ENCODE measurements at places on chromosomes 12 and 14.

DNA sequence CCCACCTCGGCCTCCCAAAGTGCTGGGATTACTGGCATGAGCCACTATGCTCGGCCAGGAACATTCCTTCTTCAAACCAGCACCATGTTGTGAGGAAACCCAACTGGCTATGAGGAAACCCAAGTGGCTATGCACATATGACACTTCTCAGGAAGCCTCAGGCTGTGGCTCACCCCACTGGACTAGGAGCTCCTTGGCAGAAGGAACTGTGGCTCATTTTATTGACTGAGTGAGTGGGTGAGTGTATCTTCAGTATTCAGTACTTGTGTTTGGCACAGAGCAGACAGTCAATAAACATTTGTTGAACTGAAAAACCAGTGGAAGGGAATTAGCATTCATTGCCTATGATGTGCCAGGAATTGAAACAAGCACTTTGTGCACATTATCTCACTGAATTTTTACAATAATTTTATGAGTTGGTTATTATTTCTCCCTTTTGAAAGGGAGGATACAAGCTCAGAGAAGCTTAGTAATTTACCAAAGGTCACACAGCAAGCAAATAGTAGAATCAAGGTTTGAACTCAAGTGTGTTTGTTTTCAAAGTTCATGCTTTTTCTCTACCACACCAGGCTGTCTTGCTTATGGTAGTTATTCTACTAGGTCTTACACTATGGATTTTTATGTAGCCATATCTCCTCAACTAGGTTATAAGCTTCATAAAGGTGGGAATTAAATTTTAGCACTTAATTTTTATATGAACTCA is 121.6 kb downstream of the VEZT start:
- no peak for DNase-seq

DNA sequence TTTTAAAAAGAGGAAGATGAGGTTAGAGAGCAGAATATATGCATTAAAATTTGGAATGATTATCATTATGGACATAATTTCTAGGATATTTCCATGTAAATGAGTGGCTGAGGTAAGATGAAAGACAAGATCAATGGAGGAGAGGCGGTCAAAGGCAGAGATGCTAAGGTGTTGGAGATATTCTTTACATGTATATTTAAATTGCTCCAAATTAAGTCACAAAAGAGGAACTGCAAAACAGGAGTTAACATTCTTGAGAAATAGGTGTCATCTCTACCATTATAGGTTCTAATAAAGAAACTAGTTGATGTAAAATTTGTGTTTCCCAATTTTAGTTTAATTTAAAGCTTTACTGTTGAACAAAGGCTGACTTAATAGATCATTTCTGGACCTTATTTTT is 268.5 kb upstream of the PPFIA2 start:
- DNase-seq, result no peak

- DNase-seq, result no peak
These were observed 62.1 kb downstream of the SH2B3 start for GRCh38 chr12:111467857-111468241.

GRCh38 chr12:40336573-40337199 is 111.9 kb downstream of the LRRK2 start:
- no peak for DNase-seq

GRCh38 chr12:108379823-108380222 is 40.7 kb upstream of the CMKLR1 start:
- DNase-seq, result no peak

DNA sequence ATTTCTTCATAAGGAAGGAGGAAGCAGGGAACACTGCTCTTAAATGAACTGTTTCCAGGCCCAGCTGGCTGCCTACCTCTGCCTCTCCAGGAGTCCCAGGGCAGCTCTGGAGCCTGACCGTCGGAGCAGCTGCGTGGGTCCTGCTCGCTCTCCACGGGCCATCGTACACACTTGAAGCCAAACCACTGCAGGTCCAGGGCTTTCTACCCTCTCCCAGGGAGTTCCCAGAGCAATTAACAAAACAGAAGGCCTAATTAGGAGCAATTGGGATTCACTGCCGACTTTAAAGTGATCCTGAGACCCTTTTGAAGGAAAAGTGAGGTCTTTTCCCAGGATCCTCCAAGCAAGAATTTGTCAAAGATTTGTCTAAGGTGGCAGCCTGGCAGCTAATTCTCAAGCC is 76.9 kb downstream of the OTX2 start:
- DNase-seq, result no peak

DNA sequence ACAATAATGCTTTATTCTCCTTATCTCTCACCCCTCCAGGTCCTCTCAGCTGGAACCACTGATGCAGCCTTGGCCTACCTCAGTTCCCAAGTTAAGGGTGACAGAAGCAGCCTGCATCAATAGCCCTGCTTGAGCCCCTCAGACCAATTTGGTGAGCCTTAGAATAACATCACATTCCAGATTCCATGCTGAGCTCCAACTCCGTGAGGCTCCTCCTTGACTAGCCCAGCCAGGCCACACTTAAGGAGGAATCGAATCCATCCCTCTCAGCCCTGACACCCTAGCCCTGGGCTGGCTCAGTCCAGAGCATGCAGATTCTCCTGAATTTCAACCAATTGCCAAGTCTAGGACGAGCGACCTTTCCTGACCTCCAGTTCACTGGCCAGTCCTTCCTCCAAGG is 91.1 kb downstream of the ARMH4 start:
- DNase-seq, result no peak

DNA sequence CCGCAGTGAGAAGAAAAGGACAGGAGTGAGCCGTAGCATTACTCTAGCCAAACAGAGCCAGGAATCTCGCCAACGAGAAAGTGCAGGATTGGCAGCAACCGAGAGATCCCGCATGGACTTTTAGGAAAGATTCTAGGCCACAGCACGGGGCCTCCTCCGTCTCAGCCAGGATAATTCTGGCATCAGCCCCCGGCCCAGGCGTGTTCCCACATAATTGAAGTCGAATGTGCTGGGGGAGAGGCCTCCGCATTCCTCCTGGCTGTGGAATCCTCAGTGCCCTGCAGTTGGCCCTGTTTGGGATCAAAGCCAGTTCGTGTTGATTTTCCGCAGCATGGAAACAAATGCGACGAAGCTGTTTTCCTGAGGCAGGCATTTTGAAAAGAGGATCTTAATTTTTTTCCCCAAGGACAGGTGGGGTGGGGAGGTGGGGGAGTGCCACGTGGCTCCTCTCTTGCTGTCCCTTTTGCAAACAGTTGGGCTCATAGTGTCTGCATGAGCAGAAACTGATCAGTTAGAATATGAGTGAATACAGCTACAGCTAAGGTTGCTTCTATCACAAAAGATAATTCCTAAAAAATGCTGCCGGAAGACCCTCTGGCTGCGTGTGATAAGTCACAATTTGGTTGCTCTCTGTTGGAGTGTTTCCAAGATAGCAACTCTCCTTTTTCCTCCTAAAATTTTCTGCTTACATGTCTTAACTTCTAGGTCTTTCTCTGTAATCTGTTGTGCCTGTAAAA is 37.3 kb upstream of the ATXN2 start:
- no peak for DNase-seq

DNA sequence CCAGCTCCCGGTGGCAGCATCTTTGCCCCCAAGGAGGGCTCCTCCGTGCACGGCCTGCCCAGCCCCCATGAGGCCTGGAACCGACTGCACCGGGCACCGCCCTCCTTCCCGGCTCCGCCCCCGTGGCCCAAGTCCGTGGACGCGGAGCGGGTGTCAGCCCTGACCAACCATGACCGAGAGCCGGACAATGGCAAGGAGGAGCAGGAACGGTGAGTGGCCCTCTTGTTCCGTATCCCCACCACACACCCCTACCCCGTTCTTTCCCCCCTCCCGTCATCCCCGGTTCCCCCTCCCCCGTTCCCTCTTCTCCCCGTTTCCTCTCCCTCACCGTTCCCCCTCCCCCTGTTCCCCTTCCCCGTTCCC is 28.3 kb downstream of the LRCOL1 start:
- no peak for DNase-seq

DNA sequence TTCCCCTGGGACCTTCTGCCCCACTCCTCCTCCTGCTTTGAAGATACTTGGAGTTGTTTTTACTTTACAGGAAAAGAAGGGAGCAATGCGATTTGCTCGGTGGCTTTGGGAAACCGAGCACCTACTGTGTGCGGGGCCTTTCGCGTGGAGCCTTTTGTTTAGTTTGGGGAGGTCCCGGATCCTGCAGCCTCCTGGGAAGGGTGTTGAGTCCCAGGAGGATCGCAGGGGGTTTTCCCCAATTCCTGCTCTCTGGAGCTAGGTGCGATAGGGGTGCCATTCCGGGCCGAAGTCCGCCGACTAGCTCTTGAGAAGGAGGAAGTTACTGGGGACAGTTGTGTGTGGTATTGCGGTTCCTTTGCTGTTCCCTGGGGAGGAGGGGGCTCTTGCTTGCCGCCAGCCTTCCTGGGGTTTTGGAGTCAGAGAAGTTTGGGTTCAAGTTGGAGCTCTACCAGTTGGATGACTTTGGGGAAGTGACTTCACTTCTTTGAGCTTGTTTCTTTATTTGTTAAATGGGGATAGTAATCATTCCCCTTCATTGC is 1.1 kb downstream of the BRI3BP start:
- DNase-seq, result no peak

DNA sequence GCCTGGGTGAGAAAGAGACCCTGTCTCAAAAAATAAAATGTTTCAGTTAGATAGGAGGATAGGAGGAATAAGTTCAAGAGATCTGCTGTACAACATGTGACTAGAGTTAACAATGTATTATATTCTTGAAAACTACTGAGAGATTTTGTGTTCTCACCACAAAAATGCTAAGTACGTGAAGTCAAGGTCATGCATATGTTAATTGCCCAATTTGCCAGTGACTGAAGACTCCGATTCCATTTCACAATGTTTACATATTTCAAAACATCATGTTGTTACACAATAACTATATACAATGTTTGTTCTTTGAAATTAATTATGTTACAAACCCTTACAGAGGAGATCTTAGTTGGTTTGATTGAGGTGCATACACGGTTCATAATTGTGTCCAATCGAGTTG is 52.1 kb downstream of the SLC15A4 start:
- no peak for DNase-seq

- DNase-seq, result no peak
These were observed 177.3 kb downstream of the SLC15A5 start for GRCh38 chr12:16100206-16100605.

GRCh38 chr12:128801879-128802391 is 21.8 kb downstream of the SLC15A4 start:
- no peak for DNase-seq

GRCh38 chr12:86456776-86457175 is 200.6 kb upstream of the MGAT4C start:
- DNase-seq, result no peak

DNA sequence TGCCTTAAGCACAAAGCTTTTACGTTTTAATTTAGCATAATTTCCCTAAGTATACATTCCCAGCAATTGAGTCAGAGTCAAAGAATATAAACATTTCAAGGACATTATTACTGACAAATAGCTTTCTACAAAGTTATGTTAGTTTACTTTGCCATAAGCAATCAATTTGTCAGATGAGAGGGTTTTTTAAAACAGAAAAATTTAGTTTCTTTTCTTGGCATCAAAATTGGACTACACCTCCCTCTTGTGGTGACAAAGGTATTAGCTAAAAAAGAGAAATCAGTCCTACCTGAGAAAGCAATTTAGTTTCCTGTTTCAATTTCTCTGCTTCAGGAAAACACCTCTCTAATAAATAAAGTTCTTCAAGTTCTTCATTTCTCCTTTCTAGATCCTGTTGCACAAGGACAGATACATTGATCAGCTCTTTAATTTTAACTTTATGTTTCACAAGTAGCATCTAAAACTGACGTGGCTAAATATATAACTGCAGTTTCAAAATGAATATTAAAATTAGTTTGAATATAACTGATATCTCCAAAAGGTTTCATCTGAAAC is 39.9 kb downstream of the DNAI7 start:
- no peak for DNase-seq

- DNase-seq, result no peak
These were observed 225.0 kb downstream of the SLC25A21 start for GRCh38 chr14:36947362-36947761.

DNA sequence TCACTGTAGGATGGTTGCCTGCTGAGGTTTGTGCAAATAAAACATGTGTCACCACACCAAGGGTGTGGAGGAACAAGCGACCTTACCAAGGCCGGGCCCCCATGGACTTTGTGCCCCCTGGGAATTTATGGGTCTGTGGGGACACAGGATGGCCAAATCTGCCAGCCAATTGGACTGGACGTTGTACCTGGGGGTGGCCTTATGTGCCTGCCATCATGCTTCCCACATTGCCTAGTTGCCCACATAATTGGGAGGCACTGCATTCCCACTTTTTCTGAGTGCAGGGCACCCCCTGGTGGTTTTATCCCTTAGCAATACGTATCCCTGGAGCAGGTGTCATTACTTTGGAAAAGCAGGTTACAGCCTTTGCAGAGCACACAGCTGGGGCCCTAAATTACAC is 92.6 kb upstream of the TMPO start:
- DNase-seq, result no peak

All from stimulated activated CD4-positive, alpha-beta T cell treated with anti-CD3 and anti-CD28 coated beads, Interleukin-1b, Interleukin-23, amount 100 ng/mL, for 4 hours (primary cell).